ENCODE measurements at places on chromosomes 2 and 18.
A peak's percentile ranks its signal among the peaks of the same experiment; 100 is the strongest.

GRCh38 chr18:36017232-36017631, 44.8 kb downstream of the RMP24 start:
- no peak overlapping the region for H3K4me3 ChIP-seq
- H3K27me3 ChIP-seq: no peaks in the 10 kb centered on the region
- no peaks in the 10 kb centered on the region for H3K4me1 ChIP-seq
- no peaks in the 10 kb centered on the region for H3K36me3 ChIP-seq
- no peak for DNase-seq
- H3K27ac ChIP-seq: no peak overlapping the region

- H3K4me3 ChIP-seq: no peak overlapping the region
- no peaks in the 10 kb centered on the region for H3K4me1 ChIP-seq
- H3K36me3 ChIP-seq: no peaks in the 10 kb centered on the region
- peak; percentile 10 for DNase-seq
Observed at GRCh38 chr2:233847248-233847898, 7.0 kb downstream of the HJURP start.

DNA sequence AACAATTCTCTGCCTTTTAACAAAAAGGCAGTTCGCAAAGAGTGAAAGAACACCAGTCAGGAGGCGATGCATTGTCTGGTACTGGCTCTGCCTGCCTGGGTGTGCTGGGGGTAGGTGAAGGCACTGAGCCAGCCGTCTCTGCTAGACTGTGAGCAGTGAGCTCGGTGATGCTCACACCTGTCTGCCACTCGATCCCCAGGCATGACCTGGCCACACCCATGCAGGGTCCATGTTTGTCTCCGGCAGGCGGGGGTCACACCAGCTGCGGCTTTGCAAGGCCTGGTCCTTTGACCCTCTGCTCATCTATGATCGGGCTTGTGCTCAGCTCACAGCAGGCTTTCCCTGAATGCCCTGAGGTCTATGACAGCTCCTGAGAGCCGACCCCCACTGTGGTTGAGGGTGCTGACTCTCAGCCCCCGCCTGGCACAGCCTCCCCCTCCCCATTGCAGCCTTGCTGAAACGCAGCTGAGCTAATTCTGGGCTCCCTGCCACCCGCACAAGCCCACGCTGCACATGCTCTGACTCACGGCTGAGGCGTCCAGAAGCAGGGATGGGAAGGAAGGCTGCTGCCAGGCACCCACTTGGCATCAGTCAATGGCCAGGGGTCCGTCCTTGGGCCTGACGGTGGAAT, 23.7 kb downstream of the CRACDL start:
- peak; percentile 79 for DNase-seq
- peaks cover 38% of the 10 kb centered on the region for H3K4me1 ChIP-seq
- no peaks in the 10 kb centered on the region for H3K27me3 ChIP-seq
- no peaks in the 10 kb centered on the region for H3K36me3 ChIP-seq
- no peak overlapping the region for H3K4me3 ChIP-seq
- H3K27ac ChIP-seq: peak overlapping the region; percentile 30

- H3K27me3 ChIP-seq: no peaks in the 10 kb centered on the region
- peaks cover 33% of the 10 kb centered on the region for H3K36me3 ChIP-seq
- H3K27ac ChIP-seq: no peak overlapping the region
- peaks cover 5% of the 10 kb centered on the region for H3K4me1 ChIP-seq
Observed at GRCh38 chr18:58348951-58349350, 279.9 kb downstream of the ALPK2 start.

DNA sequence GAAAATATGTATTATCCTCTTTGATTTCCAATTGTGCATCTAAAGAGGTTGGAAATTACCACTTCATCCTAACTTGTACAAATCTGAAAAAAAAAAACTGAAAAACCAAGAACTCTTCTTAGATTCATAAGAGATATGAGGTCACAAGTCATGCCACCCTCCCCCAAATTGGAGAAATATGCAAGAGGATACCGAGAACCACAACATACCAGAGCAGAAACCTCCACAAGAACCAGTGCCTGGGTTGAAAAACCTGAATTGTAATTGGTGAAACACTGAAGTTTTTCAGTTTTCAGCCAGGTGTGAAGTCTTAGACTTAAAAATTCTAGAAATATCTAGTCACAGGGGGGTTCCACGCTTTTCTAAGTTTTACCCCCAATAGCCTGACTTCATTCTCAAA, 1029.5 kb upstream of the LRRTM1 start:
- H3K4me3 ChIP-seq: no peak overlapping the region
- no peaks in the 10 kb centered on the region for H3K4me1 ChIP-seq
- no peaks in the 10 kb centered on the region for H3K36me3 ChIP-seq
- no peaks in the 10 kb centered on the region for H3K27me3 ChIP-seq

GRCh38 chr2:3113122-3113521, 264.5 kb downstream of the EIPR1 start:
- no peak overlapping the region for H3K27ac ChIP-seq
- no peak for DNase-seq
- H3K4me1 ChIP-seq: no peaks in the 10 kb centered on the region
- no peak overlapping the region for H3K4me3 ChIP-seq
- no peaks in the 10 kb centered on the region for H3K36me3 ChIP-seq

GRCh38 chr18:61829108-61829507, 63.7 kb downstream of the RNF152 start:
- H3K4me3 ChIP-seq: no peak overlapping the region
- no peak for DNase-seq
- H3K27me3 ChIP-seq: peaks cover under 1% of the 10 kb centered on the region
- H3K36me3 ChIP-seq: no peaks in the 10 kb centered on the region
- H3K27ac ChIP-seq: no peak overlapping the region
- H3K4me1 ChIP-seq: peaks cover 17% of the 10 kb centered on the region

DNA sequence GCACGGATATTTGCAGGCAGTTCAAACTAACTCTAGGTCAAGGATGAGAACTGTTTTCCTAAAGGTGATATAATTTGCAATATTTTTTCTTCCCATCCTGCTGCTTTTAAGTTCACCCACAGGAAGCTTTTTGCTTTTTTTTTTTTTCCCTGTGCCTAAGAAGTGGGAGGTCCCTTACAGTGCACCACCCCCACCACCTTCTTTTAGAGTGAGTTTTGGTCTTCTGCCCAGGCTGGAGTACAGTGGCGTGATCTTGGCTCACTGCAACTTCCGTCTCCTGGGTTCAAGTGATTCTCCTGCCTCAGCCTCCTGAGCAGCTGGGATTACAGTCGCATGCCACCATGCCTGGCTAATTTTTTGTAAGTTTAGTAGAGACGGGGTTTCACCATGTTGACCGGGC, 82.5 kb downstream of the KCNS3 start:
- no peaks in the 10 kb centered on the region for H3K36me3 ChIP-seq
- H3K4me1 ChIP-seq: no peaks in the 10 kb centered on the region
- DNase-seq: no peak
- no peak overlapping the region for H3K4me3 ChIP-seq
- no peaks in the 10 kb centered on the region for H3K27me3 ChIP-seq

DNA sequence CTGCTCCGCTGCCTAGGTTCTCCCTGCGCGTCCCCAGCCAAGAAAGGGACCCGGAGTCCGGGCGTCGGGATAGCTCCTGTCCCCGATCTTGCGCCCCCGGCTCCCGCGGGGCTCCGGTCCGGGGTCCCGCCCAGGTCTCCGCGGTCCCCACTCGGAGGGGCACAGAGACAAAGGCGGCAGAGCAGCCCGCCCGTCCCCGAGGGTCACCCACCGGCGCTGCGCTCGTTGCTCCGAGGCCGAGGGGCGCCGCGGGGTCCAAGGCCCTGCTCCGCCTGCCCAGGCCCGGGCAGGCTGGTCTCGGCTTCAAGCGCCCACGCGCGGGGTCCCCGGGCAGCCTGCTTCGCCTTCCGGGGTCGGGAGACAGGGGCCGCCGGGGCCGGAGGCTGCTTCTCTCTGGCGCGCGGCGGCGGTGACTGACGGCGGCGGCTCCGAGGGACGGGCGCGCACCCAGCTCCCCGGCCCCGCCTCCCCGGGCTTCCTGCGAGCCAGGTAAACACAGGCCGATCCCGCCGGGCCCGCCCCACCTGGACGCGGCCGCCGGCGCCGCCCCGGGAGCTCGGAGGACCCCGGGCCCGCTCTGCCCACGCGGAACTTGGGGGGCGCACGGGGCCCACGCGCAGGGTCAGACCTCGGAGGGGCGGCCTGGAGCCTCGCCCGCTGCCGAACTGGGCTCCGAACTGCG, at the start of gene MBP:
Gene MBP (minus strand): TSS at position 415 of the 682 bp plus-strand sequence. CDS start 27,522 bp downstream, outside the sequence.
- H3K4me1 ChIP-seq: peaks cover 30% of the 10 kb centered on the region
- H3K27ac ChIP-seq: peak within 1 kb of the TSS; percentile 94
- H3K36me3 ChIP-seq: no peaks in the 10 kb centered on the region
- H3K27me3 ChIP-seq: no peaks in the 10 kb centered on the region

DNA sequence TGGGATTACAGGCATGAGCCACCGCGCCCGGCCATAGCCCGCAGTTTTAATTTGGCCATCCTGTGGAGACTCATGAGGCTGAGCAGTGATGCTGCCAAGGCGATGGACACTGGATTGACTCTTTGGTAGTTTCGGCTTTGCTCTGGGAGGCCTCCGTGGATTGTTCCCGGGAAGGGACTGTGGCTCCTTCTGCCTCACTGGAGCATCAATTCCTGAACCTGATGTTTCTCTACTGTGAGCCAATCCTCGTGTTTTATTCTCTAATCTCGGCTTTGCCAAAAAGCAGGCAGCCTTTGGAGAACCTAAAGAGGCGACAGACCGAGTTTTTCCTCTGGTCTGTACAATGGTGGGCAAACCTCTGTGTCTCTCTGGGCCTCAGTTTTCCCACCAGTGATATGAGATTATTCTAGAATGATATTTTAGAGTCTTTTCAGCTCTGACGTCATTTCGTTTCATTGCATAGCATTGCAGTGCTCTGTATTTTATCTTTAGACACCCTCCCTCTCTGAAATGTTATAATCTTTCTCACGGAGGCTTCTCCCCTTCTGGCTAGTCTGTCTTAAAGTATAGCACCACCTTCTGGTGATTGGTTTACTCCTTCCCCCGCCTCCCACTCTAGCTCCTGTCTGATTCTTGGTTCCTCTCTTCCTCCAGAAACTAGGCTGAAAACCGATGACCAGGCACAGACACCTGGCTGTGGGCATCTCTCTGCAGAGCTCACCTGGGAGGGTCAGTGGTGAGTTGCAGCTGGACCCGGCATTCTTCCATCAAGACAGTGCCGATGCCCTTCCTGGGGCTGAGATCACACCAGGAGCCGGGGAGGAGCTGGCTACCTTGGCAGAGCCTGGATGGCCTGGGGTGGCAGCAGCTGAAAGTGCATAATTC, 341.3 kb downstream of the MYCN start:
- DNase-seq: no peak
- H3K27me3 ChIP-seq: no peaks in the 10 kb centered on the region
- H3K4me1 ChIP-seq: no peaks in the 10 kb centered on the region
- no peak overlapping the region for H3K4me3 ChIP-seq

DNA sequence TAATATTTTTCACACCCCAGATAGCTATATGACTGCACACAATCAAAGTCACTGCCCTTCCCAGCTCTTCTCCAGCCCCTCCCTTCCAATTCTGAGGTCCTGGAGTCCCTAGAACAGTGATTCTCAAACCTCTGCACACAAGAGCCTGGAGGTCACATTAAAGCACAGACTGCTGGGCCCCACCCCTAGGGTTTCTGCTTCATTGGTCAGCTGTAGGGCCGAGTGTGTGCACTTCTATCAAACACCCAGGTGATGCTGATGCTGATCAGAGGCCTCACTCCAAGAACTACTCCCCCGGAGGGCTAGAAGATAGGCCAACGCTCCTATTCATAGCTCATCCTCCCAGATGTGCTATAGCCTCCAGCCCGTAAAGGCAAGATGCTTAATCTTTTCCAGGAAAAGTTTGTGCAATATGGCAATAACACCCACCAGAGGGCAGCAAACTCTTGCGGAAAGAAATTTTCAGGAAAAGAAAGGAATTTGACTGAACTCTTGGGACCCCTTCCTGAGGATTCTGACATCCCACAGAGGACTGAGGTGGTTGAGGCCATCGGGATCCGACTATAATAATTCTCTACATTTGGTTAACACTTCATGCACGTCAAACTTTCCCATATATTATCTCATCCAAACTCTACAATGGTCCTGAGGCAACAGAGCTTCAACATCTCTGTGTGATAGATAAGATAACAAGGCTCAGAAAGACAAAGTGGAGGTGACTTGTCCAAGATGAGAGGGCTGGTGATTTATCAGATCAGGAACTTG, 194.2 kb upstream of the PKDCC start:
- no peaks in the 10 kb centered on the region for H3K36me3 ChIP-seq
- no peaks in the 10 kb centered on the region for H3K27me3 ChIP-seq
- no peaks in the 10 kb centered on the region for H3K4me1 ChIP-seq
- H3K4me3 ChIP-seq: no peak overlapping the region
- H3K27ac ChIP-seq: no peak overlapping the region
- no peak for DNase-seq

- H3K27ac ChIP-seq: no peak overlapping the region
- no peaks in the 10 kb centered on the region for H3K27me3 ChIP-seq
- no peaks in the 10 kb centered on the region for H3K36me3 ChIP-seq
Observed at GRCh38 chr2:38390947-38391346, 13.9 kb upstream of the ATL2 start.
